COLO829 (cell line): ENCODE measurements at places on chromosomes 2 and 18.

- no peak for DNase-seq
These were observed 19.7 kb upstream of the TMEM17 start for GRCh38 chr2:62525549-62526269.

- no peak for DNase-seq
These were observed 82.1 kb downstream of the ZBTB7C start for GRCh38 chr18:48326901-48327675.

GRCh38 chr2:235594041-235594440, 100.2 kb downstream of the AGAP1 start:
- peak; percentile 54 for DNase-seq

DNA sequence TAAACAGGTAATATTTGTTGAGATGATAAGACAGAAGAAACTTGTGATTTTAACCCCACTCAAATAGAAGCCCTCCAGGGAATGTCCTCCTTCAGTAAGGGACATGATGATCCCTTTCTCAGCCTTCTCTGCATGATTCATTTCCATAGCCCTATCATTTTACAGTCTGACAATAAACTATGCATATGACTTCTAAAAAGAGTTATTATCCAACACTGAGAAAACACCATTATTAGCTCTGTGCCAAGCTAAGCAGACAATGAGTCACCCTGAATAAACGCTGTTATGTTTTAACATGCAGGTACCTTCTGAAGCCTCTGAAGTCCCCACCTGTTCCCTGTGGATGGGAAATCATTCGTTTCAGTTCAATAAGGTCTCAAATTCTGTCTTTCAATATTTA, 54.7 kb downstream of the DTNB start:
- DNase-seq, result peak; percentile 34

DNA sequence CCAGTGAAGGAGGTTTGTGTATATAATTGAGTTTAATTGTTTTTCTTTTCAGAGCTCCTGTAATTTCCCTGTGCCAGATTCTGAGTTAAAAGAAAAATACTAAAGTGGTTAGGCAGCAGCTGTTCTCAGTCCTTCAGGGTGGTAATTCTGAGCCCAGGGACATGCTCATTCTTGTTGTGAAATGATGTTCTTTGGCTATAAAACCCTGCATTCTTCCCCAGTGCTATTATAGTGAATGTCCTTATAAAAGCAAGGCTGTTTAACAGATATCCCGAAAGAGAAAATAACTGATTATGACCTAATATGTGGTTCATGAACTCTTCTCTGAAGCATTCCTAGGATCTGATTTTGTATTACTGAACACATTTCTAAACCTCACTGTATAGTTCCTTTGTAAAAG, 34.0 kb downstream of the ADAM23 start:
- DNase-seq, result no peak

- DNase-seq, result no peak
These were observed 50.1 kb downstream of the KIAA2012 start for GRCh38 chr2:202122980-202123720.

- DNase-seq, result peak; percentile 59
These were observed 104.9 kb downstream of the CDC42EP3 start for GRCh38 chr2:37566517-37566981.

DNA sequence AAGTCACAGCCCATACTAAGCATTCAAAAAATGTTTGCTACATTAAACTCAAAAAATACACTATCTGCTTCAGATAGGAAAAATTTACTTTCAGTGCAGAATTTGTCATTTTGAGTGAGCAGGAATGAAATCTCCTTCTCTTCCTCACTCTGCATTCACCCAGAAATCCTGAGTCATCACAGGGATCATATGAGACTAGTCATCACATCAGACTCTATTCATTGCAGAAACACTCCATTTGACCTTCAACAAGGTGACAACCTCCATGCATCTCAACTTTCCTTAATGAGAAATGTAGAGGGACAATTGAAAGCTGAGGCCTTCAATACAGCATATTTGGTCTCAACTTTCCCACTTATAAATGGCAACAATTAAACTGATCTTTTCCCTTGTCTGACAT, 130.4 kb upstream of the CYP26B1 start:
- DNase-seq, result peak; percentile 46

- DNase-seq, result no peak
These were observed 10.8 kb downstream of the DUSP19 start for GRCh38 chr2:183089192-183089851.

DNA sequence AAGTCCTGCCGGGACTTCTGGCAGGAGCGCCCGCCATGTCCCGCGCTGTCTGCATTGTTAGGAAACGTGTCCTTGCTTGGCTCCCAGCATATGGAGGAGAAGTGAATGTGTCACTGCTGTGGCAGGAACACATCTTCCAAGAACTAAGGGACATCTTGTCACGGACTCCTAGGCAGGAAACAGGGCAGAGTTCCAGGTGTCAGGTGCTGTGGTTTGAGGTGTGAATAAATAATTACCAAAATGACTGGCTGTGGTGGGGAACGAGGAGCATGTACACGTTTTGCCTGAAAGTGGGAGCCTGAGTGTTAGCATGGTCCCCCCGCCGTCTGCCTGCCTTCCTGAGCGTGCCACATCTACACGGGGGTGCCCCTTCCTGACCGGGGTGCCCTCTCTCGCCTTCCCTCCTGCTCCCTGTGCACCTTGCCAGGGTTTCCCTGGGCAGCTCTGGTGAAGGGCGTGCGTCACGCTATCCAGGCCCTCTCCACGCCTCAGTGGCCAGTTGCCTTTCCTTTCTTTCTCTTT, 237.5 kb downstream of the LDLRAD4 start:
- DNase-seq, result no peak

- peak; percentile 79 for DNase-seq
These were observed 42.1 kb upstream of the GALR1 start for GRCh38 chr18:77207540-77207939.

DNA sequence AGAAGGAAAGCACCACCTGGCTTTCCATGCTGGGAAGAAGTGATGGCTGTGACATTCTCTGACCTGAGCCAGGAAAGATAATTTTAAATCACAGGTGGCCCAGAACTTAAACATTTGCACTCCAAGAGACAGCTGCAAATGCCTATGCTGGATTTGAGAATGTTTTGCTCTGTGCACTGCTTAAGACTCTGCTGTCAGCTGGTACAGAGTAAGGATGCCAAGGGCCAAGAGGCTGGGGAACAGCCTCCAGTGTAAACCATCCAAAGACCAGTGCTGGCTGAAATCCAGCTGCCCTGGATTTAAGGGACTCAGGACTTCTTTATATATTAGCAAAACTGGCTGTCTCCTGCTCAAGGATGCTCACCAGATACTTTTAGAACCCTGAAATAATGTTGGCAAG, 3.9 kb downstream of the HOXD8 start:
- no peak for DNase-seq

GRCh38 chr18:24023185-24023814, 8.7 kb downstream of the TTC39C start:
- DNase-seq, result no peak

- DNase-seq, result peak; percentile 43
These were observed 493.1 kb downstream of the SOCS6 start for GRCh38 chr18:70781860-70782453.

DNA sequence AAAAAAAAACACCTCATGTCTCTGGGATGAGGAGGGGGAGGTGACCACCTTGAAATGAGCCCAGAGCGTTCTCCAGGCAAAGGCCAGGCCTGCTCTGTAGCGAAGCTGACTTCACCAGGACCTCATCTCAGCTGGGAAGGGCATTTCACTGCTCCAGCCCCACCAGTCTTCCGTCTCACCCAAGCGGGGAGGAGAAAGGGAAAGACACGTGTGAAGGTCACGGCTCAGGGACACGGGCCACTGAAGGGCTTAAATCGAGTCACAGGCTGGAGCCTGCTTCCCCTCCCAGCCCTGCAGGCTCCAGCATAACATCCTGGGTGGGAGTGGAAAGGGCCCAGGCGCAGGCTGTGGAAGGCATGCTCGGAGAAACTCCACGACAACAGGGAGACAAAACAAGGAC, 18.1 kb downstream of the THAP4 start:
- DNase-seq, result no peak

GRCh38 chr2:238704471-238705225, 143.2 kb upstream of the TWIST2 start:
- DNase-seq, result no peak

DNA sequence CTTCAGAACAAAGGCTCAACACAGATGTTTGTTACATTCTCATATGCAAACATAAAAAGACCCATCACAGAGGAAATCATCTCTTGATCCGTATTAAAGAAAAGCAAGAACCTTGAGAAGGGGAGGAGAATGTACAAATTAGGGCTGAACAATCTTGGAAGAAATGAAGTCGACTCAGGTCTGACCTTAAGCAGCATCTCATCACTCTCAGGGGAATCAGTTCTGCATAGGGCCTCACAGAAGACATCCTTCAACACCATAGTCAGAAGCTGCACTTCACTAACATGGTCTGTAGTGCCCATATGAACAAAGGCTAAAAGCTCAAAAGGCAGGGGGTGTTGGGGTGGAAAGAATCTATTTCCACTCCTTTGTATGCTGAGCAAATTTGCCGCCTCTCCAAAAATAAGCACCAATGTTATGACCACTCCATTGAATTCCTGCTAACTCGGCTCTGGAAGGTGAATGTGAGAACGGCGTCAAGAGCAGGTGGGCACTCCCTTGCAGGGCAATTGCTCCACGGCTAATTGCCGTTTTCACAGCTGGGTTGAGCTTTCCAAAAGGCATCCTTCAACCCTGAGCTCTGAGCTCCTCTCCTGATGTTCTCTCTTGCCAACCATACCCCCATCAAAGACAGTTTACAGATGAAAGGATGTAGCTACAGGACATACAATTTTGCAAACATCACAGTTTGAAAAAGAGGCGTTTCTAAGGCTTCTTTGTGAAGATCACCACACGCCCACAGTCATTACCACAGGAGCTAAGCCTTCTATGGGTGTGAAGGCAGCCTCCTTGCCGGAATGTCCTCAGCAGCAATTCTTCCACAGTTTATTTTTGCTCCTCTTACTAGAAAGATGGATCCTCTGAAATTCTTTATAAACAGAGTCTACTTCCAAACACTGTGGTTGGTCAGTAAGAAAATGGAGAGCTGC, 10.0 kb downstream of the KLF7 start:
- no peak for DNase-seq

DNA sequence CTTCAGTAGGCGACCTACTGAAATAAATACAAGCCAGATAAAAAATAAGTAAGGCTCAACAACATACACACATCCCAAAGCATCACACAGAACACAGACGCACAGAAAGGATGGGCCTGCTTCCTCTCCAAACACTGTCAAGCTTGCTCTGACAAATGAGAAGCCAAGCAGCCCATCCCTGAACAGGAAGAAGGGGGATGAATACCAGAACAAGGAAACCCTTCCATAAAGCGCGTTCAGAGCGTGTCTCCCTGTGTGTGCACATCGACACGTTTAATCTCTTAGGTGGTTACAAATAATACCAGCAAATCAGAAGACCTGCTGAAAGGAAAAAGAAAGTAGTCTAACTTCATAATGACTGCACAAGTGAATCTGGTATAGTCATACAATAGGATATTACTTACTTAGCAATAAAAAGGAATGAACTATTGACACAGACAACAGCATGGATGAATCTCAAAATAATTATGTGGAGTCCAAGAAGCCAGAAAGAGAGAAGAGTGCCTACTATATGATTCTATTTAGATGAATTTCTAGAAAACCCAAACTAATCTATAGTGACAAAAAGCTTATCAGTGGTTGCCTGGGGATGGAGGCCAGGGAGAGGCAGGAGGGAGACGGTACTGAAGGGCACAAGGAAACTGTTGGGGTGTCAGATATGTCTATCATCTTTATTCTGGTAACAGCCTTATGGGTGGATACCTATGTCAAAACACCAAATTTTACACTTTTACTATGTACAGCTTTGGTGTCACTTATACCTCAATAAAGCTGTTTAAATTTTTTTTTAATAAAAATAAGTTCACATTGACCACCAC, 26.8 kb downstream of the MBOAT2 start:
- DNase-seq, result no peak

DNA sequence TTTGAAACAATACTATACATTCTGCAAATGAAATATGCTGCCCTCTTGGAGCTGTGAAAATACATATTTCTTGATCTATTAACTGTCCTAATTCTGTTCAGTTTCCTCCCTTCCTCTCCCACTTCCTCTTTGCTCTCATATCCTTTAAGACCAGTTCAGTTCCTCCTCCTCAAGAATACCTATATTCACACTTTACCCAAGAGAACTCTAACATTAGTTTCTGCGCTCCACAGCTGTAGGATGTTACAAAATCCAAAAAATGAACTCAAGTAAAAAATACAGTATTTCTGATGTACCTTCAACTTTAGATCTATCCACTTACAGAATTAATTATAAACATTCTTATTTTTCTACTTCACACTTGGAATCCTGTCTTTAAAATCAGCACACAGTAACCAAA, 5.4 kb downstream of the ITSN2 start:
- no peak for DNase-seq

GRCh38 chr2:176166272-176166671, 9.2 kb downstream of the HOXD3 start:
- DNase-seq, result no peak

DNA sequence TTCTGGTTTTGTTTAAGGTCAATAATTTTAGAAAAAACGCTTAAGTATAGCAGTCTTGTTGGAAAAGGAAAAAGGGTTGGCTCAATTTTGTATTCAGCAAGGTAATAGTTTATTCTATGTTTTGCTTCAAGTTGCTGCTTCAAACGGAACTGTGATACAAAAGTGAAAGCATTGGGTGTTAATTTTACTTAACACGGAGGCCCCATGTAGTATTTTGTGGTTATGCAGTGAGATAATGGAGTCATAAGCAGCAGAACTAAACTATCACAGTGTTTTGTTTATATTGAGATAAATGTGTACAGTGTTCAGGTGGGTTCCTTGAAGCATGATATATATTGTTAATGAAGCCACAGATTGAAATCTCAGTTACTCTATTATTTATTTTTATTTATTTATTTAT, 67.0 kb upstream of the LYPD6B start:
- no peak for DNase-seq

- no peak for DNase-seq
These were observed 14.3 kb upstream of the PIEZO2 start for GRCh38 chr18:11163665-11164064.

- no peak for DNase-seq
These were observed 996 bp downstream of the PTCD3 start for GRCh38 chr2:86107031-86107430.

GRCh38 chr18:75753753-75754152, 326.2 kb upstream of the SMIM21 start:
- DNase-seq, result no peak

- DNase-seq, result no peak
These were observed 26.5 kb downstream of the KIAA2012 start for GRCh38 chr2:202099515-202099914.

DNA sequence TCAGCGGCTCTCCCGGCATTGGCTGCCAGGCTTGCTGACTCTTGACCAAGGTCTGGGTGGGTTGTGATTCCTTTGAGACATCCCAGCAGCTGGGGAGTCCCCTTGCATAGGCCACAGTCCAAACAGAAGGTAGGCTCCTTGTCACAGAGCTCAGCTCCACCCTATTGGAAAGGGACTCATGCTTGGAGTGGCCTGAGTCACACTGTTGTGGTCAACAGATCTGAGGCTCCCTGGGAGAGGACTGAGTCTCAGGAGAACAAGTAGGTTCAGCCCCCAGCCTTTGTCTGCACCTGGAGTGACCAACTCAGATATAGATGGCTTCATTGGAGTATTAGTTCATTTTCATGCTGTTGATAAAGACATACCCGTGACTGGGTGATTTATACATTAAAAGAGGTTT, 32.1 kb upstream of the SH3BP4 start:
- DNase-seq, result no peak
